Left hindlimb (tissue), 1 donor: ENCODE measurements at places on chromosomes 12 and 14.

GRCh38 chr14:28151926-28152325 is 614.7 kb upstream of the FOXG1 start:
- no peak for DNase-seq

DNA sequence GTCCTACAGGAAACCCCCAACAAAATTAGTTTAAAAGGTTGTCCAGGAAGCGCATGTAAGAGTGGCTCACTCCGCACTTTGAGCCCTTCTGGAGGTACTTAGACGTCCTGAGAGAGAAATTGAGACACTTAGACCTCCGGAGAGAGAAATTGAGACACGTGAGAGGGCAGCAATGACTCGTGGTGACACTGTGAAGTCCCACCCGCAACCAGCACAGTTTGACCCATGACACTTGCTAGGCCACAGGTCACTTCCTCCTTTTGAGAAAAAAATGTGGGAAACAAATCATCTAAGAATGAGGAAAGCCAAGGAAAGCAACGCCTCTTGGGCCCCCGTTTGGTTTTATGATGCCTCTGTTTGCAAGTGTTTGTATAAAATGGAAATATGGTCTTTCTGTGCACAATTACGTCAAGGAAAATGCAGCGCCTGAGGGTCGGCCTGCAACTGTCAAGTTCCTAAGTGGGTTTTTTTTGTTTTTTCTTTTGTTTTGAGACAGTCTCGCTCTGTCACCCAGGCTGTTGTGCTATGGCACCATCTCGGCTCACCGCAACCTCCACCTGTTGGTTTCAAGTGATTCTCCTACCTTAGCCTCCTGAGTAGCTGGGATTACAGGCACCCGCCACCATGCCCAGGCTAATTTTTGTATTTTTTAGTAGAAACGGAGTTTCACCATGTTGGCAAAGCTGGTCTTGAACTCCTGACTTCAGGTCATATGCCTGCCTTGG is 13.6 kb upstream of the CDCA4 start:
- DNase-seq, result peak; percentile 8

- no peak for DNase-seq
These were observed 11.6 kb downstream of the KRT7 start for GRCh38 chr12:52244615-52244994.

DNA sequence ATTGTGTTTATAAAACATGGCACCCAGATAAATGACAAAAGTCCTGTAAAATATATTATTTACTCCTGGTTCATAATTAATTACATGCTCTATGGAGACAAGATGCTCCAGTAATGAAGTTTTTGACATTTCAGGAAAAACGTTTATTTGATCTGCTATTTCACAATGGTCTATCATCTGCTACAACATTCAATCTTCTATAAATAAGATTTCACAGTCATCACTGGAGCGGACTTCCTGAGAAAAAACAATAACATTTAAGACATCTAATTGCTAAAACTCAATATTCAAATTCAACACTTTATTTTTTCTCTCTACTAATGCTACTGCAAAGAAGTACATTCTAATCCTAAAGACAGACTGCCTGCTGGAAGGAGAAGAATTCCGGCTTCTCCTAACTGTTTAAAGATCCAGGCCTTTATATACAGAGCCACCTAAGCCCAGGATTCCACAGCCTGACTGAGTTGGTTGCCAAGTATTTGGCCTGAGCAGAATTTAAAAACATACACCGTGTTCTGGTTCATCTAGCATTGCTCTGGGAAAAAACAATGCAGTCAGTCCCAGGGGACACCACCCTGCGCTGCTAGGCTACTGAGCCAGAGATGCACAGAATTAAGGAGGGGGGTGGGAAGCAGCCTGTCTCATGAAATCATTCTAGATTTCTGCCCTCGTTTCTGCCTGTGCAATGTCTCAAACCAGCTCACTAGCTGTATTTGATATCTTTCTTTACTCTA is 58.0 kb downstream of the TMTC1 start:
- no peak for DNase-seq

- DNase-seq, result no peak
These were observed 407.0 kb upstream of the SEL1L start for GRCh38 chr14:81940651-81941050.

- no peak for DNase-seq
These were observed 7.4 kb upstream of the OR6J1 start for GRCh38 chr14:22651586-22651985.

DNA sequence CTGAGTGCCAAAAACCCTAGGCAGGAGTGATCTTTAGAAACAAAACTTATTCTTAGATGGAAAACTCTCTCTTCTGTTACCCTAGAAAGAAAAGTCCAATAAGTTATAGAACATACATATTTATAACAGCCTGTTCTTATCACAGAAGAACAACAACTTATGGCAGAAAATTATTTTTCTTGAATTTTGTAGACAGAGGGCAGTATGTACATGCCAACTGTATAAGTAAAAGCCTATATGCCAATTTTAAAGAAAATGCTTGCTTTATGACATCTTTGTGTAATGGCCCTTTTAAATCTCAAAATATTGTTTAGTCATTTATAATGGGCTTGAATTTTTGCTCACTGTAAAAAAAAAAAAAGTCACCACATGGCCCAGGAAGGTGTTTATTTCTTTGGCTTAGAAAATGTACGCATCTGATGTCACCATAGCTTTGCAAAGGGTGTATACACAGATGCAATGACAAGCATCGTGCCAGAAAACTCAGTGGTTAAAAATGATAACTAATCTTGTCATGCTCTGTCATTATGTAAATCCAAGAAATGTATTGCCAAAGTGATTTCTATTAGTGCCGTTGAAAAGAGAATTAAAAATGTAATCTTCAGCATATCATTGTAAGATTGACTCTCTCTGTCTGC is 38.3 kb upstream of the GRIP1 start:
- DNase-seq, result no peak

- DNase-seq, result no peak
These were observed 772.5 kb downstream of the DIO2 start for GRCh38 chr14:79438696-79439342.

DNA sequence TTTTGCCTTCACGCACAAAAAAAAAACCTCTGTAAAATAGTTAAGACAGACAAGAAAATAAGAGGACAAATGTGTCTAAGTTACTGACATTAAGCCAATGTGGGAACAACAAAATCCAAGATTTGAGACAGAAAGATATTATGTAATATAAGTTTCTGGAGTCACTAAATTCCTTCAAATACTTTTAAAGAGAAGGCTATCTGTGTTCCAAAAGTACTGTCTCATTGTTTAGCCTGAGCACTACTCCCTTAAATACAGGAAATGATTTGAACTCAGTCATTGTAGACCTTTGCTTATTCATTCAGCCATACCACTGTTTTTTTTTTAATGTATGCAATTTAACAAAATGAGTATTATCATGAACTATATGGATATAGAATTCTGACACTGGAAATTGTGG is 82.7 kb upstream of the KITLG start:
- DNase-seq, result no peak
